Activated T-helper 2 cell treated with anti-CD3 and anti-CD28 coated beads, Interferon-gamma antibody, Interleukin-2, Interleukin-4, amounts not matched to agents 10 μg/mL and 5 μg/mL and 100 μg/mL, durations not matched to agents 14 hours and 24 hours and 36 hours (primary cell): ENCODE measurements at places on chromosomes 16 and 17.

- DNase-seq = no peak
These were observed 565 bp downstream of the DDX52 start for GRCh38 chr17:37642681-37643080.

DNA sequence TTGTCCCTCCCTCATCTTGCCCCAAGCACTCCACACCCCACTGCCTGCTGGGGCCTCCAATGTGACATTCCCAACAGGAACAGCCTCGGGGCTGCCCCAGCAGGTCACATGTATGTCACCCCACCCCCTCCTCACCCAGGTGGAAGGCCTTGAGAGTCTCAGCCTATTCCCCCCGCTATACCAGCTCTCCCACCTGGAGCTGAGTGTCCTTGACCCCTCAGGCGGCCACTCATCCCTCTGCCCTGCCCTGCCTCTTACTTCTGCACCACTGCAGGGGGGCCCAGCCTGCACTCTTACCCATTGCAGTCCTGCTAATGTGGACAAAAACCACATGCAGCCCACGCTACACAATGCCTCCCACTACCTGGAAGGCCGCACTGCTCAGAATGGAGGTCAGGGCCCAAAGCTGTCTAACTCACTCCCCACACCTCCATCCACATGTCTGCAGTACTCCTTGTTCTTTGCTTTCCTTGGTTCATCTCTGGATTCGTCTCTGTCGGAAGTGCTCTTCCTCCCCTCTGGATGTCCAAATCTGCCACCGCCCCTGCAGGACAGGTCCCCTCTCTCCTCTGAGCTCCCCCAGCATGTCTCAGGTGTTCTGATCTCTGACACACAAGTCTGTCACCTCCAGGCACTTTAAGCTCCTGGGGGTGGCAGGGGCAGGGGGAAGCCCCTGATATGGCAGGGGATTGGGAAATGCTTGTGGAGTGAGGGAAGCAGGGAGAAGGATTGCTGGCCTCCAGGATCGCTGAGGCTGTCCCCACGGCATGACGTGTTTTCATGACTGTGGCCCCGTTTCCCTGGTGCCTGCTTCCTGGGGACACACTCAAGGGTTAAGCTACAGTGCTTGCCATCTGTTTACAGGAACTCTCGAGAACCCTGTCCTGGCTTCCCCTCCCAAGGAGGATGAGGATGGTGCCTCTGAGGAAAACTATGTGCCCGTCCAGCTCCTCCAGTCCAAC lies 20.8 kb downstream of the TRPV2 start:
- no peak for DNase-seq

GRCh38 chr17:7856011-7856810 lies 1.1 kb downstream of the NAA38 start:
- no peak for DNase-seq

GRCh38 chr16:78599271-78599670 lies 499.8 kb downstream of the WWOX start:
- DNase-seq = no peak

- DNase-seq = no peak
These were observed 196.0 kb downstream of the CBLN1 start for GRCh38 chr16:49085686-49086085.

DNA sequence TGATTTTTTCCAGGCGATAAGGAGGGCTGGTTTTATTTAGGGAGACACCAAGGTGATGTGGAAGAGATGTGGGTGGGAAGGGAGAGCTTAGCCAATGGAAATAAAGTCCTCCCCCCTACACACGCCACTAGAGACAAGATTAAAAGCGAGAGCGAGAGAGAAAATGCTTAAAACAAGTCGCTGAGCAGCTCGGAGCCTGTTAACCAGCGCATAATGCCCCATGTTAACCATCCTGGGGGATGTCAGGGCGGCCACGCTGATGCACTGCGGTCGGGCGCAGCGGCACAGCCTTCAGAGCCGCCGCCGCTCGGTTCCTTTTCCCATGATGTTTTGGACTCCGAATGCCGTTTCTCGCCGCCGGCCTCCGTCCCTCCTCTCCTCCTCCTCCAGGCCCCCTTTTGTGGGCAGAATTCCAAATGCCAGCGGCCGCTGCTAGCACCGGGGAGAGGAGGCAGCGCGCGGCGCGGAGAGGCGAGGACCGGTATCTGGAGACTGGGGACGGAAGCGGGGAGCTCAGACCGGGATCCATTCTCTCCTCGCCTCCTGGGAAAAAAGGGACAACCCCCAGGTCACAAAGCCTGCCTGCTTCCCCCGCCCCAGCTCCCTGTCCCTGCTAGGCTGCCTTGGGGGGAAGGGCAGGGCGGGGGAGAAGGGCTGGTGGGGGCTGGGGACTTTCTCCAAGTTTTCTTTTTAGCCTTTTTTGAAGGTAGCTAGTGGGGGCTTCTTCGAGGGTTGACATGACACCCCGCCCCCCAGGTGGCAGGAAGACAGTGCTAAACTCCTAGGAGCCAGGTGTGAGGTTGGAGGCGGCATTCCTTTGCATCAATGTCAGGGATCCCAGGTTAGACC lies 98.1 kb upstream of the CCL2 start:
- DNase-seq = no peak

DNA sequence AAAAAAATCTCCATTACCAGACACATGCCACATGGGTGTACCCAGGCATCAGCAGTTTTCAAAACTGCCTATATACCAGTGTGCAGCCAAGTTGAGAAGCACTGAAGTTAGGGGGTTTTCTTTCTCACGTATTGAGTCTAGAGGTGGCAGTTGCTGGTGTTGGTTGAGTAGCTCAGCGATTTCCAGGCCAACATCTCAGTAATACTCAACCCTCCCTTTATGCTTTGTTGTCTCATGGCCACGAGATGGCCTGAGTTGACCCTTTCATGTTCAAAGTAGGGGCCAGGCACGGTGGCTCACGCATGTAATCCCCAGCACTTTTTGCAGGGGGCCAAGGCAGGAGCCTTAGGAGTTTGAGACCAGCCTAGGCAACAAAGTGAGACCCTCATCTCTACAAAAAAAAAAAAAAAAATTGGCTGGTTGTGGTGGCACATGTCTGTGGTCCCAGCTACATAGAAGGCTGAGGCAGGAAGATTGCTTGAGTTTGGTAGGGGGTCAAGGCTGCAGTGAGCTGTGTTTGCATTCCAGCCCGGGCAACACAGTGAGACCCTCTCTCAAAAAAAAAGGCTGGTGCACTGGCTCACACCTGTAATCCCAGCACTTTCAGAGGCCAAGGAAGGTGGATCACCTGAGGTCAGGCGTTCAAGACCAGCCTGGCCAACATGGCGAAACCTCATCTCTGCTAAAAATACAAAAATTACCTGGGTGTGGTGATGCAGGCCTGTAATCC lies 10.8 kb downstream of the LRRC3C start:
- DNase-seq = no peak

- DNase-seq = peak; percentile 77
These were observed at the start of gene STAT5A for GRCh38 chr17:42287977-42288802. STAT5A (plus strand) TSS chr17:42288498; CDS start chr17:42289412, 914 bp downstream.

DNA sequence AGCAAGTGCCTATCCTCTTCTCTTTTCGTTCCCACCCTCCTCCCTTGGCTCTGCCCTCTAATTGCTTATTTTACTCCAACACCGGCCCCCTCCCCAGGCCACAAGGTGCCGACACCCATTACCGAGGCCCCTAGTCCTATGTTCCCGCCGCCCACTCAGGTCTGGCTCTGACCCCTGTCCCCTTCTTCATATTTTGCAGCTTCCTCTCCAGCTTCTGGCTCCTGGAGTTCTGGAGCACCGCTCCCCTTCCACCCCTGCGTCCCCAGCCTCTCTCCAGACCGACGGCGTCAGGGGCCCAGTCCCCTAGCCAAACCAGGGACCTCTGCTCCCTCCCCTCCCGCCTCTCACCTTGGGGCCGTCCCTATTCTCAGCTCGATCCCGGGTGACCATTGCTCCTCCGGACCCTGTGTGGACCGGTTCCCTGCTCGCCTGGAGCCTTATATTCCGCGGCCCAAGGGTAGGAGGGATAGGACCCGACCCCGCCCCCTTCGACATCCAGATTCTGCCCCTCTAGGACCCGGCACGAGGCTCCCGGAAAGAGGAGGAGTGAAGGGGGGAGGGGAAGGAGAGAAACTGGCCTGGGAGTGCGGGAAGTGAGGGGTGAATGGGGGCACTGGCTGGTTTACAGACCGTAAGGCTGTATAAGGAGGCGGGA lies at the start of gene HES7:
TSS of gene HES7 (minus strand) at position 412 of the 655 bp plus-strand sequence. CDS start at position 390, 22 bp downstream.
- no peak for DNase-seq

DNA sequence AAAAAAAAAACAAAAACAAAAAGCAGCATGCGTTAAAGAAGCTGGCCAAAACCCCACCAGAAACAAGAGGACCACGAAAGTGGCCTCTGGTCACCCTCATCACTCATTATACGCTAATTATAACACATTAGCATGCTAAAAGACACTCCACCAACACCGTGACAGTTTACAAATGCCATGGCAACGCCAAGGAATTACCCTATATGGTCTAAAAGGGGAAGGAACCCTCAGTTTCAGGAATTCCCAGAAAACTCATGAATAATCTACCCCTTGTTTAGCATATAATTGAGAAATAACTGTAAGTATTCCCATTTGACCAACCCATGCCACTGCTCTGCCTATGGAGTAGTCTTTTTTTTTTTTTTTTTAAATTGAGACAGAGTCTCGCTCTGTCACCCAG lies 77.6 kb downstream of the EMP2 start:
- DNase-seq = no peak

DNA sequence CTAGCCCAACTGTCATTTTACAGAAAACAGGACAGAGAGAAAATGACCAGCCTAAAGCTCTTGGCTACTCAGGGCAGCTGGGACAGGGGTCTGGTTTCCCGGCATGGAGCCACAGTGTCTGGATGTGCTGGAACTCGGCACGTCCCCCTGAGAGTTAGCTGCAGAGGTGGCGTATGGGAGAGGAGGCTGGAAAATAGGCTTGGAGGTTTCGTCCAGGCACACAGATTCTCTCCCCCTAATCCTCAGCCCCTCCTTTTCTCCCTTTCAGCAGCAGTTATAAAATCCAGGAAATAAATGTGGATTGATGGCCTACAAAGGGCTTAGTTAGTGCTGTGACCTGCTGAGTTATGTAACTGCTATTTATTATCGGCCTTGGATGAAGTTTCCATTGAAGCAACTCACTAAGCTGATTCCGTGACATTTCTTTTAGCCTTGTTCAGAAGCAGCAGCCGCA lies 89.5 kb upstream of the TOB1 start:
- no peak for DNase-seq

GRCh38 chr17:7711051-7711755 lies 6.2 kb downstream of the EFNB3 start:
- no peak for DNase-seq

- DNase-seq = no peak
These were observed 41.9 kb downstream of the PKD1 start for GRCh38 chr16:2093793-2094192.

DNA sequence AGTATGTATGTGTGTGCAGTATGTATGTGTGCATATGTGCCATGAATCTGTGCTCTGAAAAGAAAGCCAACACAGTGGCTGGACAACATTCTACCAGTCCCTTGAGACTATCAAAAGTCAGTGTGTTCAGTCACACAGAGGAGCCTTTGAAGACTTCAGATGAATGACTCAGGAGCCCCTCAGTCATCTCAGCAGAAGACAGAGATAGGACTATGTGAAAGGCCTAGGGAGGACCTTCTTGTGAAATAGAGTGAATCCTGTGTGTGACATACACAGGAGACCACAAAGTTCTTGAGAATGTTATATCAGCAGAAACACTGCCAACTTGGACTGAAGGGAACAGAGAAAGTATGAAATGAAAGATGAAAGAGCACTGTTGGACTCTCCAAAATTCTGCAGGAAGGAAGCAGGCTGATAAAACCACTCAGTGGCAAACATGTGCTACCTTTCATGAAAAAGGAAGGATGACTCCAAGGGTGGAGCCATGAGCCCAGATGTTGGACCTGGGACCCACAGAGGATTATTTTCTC lies 108.4 kb downstream of the METRNL start:
- DNase-seq = no peak

DNA sequence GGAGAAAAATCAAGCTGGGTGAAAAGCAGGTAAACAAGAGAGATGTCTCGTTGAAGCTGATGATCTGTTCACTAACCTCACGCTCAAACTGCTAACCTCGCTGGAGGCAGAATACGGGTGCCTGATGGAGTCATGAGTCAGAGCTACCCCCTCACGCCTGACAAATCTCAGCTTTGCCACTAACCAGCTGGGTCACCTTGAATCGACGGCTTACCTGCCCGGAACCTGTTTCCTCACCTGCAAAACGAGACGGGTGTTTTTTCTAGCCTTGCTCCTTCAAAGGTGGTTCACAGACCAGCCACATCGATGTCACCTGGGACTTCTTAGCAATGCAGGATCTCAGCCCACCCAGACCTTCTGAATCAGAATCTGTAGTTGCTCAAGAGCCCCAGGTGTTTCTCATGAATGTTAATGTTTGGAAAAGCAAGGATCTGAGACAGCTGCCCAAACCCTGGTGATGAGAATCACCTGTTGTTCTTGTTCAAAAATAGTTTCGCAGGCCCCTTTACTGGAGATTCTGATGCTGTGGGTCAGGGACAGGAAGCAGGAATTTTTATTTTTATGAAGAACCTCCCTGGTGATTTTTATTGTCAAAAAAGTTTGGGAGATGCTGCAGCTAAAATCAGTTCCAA lies 56.9 kb downstream of the MARCHF10 start:
- DNase-seq = no peak

DNA sequence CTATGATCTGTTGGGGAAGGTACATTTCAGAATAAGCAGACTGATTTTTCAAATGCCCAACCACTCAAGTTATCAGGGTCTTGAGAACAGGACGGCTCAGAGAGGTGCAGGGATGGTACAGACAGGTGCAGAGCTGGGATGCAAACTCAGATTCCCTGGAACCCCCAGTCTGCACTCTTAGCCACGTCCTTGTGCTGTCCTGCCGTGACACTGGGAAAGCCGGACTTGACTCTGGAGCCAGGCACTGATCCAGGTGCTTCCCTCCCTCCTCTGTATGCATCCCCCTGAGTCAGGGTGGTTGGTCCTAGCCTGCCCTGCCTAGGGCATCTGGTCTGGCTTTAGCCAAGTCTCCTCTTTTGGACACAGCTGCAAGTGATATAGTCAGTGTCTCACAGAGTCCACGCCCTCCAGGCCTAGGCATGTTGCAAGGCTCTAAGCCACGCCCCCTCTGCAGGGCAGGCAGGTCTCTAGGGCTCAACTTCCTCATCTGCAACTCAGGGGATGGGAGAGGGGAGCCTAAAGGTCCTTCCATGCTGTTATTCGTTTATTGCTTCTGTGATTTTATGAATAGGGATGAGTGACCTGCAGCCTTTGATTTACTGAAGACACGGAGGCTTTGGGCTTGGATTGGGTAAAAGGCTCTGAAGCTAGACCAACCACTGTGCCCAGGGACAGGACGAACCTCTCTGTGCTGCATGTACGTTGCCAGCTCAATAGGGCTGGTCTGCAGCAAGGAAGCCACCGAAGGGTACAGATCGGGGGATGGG lies 97.3 kb downstream of the SDK2 start:
- DNase-seq = peak; percentile 13
